Posterior vena cava (tissue), 2 donors: ENCODE measurements at places on chromosomes 7 and 10.
A peak's percentile ranks its signal among the peaks of the same experiment; 100 is the strongest.

DNA sequence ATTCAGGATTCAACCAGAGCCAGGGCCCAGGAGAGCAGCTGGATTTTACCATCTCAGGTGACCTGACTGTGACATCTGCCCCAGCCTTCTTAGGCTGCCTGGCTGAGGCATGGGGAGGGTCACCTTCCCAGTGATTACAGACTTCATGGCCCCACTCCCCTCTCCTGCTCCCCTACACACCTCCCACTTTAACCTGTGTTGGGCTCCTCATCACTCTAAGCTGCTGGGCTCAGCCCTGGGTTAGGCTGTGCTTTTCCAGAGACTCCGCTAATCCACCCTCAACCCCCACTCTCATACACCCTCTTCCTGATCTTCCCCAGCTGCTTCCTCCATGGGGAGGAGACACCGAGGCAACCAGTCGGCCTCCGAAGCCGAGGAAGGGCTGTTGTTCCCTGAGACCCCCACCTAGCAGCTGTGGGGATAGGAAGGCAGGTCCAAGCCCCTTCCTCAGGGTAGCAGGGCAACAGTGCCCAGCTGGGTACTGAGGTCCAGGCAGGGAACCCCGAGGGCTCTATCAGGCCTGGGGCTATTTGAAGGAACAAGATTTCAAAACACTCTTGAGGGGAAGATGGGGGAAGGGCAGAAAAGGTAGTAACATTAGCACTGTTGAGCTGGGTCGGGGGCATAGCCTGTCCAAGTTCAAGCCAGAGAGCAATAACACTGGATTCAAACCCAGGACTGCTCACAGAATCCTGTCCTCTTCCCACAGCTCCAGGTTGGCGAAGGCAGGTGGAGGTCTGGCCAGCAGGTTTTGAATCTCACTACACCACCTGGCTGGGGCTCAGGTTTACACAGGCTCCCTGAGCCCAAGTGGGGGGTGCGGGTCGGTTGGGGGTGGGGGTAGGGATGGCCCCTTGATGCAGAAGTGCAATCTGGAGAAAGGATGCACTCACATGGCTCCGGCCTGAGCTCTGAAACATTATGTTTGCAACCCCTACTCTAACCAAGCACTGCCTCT is 1.8 kb downstream of the IMPDH1 start:
- DNase-seq, result peak; percentile 50

- no peak for DNase-seq
Observed at GRCh38 chr10:83983578-83984255, 155.6 kb upstream of the GHITM start.

DNA sequence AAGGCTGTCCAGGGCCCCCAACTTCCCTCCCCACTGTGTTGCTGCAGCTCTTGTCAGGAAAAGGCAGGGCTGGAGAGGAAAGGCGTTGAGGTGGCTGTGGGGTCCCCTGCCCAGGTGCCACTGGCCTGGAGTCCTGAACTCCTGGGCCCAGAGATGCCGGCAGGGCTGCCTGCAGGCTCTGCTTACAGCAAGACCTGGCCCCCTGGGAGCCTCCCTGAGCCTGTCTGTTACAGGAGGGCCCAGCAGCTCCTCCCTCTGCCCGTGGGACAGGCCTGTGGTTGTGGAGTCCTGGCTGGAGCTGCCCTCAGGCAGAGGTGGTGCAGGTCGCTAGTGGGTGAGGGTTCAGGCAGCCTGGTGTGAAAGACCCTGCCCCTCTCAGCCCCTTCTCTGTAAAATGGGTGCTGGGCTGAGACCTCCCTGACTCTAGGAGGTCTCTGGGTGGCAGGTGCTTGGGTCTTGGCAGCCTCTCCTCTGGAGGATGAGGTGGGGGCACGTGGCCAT is 9.9 kb downstream of the ANTXRL start:
- no peak for DNase-seq

DNA sequence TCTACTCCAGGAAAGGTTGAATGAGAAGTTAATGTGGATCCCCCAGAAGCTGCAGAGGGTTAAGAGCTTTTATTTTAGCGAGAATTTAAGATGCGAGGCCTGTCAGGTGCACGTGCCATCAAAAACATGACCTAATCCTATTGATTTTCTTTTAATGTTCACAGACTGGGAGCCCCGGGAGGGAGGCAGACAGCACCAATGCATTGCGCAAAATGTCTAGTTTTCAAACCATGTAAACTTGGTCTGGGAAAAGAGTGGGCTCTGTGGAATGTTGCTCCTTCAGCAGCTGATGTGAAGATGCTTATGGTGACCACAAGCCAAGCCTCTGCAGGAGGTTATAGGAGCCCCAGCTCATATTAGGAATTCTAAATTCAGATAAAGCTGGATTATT is 172.0 kb upstream of the ITGB1 start:
- no peak for DNase-seq

DNA sequence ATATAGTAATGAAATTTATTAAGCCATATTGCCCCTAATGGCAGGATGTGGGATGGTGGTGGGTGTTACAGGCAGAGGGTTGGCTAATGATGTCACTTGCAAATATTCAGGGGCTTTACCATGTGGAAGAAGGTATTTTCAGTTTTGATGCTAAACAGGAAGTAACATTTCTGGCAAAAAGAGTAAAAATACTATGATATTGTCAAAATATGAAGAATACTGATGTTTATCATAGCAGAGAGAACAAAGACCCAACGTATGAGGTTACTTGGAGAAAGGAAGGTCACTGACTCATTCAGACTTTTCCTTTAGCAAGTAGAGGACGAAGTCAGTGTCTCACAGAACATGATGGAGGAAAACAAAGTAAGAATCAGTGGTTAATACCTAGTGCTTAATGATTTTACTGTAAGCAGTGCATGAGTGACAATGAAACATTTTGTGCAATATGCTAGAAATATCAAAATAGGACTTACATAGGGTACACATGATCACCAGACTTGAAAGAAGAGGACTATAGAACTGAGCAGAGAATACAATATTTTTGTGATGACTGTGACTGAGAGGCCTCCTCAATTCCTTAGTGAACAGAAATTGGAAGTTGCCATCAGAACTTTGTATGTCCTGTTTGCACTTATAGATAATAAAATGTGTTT is 89.7 kb upstream of the STEAP4 start:
- DNase-seq, result no peak

DNA sequence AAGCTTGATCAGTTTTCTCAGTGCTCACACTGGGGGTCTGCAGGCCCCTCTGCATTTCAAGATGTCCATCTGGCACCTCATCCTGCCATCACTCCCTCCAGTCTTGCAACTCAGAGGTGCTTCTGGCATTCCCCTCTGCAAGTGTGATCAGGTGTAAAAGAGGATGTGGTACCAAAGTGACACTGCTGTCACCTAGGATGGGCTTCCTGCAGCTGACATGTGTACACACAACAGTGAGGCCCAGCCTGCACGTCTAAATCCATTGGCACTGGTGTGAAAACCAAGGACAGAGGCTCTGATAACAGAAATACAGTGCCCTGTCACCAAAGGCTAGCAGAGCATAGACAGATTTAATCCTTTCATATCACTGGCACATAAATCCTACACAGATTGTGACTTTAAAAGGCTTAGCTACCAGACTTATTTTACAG is 162.5 kb upstream of the CELF2 start:
- no peak for DNase-seq
